Endothelial cell (in vitro differentiated cells): ENCODE measurements at places on chromosomes 3 and 15.

GRCh38 chr3:97958796-97959195 lies 13.4 kb downstream of the RIOX2 start:
- no peak for DNase-seq

DNA sequence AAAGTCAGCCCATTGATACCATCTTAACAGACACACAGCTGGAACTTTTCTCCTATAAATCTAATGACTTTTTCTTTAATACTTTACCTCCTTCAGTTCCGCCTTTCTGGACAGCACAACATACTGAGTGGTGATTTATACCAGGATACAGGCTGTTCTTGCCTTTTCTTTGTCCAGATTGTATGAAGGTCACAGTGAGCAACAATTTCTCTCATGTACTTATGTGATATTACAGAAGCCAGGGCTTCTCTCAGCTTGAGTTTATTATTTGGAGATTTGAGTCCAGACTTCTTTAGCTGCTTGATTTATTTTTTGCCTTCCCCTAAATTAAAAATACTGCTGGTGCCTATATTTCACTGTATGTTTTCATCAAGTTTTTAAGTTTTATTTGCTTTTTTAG lies 976.0 kb downstream of the ROBO2 start:
- DNase-seq: no peak

DNA sequence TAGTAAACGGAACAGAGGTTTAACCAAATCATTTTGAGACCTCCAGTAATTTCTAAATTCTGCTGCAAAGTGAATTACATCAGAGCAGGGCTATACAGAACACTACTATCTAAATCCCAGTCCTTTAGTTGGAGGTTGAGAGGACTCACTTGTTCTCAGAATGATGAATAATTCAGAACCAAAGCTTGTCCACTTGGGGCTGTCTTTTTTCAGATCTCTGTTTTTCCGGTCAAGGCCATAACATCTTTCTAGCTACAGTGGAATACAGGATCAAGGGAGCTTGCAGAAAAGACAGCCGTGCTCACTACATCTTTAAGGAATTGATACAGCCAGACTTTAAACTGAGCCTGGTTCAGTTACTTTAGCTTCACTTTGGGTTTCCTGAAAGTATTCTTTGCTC lies 194.5 kb downstream of the EFHB start:
- DNase-seq: no peak

DNA sequence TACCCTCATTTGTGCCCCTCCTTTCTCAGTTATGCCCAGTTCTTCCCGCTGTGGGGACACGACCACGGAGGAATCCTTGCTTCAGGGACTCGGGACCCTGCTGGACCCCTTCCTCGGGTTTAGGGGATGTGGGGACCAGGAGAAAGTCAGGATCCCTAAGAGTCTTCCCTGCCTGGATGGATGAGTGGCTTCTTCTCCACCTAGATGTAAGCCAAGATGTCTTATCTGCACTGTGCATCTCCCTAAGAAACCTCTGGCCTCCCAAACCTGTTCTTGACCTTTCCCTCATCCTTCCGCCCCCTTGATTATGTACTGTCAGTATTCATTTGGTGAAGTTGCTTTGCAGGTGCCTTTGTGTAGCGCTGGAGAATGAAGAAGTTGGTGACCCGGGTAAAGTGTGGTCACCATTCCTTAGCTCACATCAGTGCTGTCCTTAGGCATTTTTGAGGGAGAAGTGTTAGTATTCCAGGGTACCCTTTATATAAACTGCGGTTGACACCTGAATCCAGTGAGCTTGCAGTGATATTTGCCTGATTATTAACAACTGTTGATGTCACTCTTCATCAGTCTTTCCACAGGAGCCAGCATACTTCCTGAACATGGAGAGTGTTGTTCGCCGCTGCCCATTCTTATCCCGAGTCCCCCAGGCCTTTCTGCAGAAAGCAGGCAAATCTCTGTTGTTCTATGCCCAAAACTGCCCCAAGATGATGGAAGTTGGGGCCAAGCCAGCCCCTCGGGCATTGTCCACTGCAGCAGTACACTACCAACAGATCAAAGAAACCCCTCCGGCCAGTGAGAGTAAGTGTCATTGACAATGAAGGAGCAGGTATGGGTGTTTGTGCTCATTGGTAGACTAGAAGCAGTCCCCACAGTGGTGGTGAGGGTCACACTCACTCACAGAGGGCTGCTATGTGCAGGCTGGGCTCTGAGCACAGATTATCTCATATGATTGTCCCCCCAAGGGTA lies 966 bp downstream of the ALAS1 start:
- DNase-seq: no peak

- DNase-seq: no peak
These were observed 351.6 kb downstream of the NSUN3 start for GRCh38 chr3:94414418-94414817.

DNA sequence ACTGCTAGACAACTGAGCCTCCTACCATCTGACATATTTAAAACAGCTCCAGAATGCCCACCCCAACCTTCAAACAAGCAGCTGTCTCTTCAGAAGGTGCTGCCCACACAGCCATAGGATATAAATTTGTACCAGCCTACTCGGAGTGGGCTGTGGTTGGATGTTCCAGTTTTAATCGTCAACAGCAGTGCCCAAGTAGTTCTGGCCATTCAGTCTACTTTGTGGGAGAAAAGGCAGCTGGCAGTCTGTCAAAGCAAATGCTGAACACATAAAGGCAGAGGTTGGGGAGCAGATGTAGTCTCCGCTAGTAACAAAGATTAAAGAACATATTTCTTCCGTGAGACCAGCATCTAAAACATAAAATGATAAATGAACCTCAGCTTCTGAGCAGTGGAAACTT lies 15.9 kb upstream of the ERC2 start:
- DNase-seq: no peak

DNA sequence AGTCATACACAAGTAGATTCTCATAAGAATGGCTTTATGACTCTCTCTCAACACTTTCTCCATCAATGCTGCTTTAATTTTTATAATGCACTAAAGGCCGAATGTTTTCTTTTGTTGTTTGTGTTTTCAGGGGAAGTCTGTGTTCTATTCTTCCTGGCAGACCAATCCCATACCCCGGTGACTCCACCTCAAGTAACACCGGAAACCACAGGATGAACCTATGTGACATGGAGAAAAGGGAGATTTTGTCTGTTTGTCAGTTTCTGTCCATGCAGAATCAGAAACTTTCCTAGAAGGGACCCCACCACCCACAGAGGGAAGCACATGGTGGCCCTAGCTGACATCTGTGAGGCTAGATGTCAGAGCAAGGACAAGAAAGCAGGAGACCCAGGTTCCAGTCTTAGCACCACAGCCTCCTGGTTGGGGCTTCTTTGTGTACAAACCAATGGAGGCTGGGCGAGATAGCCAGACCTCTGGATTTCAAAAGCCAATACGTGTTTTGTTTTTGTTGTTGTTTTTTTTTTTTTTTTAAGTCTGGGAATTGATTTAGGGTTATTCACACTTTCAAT lies 109.0 kb downstream of the OSBPL10 start:
- no peak for DNase-seq

GRCh38 chr3:149609595-149609994 lies 48.2 kb downstream of the WWTR1 start:
- DNase-seq: no peak

DNA sequence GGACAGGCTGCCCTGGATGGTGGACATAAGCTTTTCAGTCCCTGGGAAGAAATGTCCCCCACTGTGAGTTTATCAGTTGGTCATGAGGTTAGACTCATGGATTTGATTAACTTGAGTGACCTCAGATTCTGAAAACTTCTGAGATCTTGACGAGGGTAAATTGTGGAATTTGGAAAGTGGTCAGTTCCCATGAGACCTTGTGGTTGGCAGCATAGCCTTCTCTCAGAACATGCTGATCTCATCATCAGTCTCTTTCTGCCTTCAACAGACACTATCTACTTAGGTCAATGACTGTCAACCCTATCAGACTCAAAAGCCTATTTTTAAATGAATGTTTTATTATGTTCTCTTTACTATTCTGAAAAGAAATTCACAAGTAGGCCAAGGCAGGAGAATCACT lies 45.6 kb upstream of the NDUFB4 start:
- DNase-seq: no peak

- DNase-seq: no peak
These were observed 112.5 kb upstream of the NR2F2 start for GRCh38 chr15:96217983-96218382.

DNA sequence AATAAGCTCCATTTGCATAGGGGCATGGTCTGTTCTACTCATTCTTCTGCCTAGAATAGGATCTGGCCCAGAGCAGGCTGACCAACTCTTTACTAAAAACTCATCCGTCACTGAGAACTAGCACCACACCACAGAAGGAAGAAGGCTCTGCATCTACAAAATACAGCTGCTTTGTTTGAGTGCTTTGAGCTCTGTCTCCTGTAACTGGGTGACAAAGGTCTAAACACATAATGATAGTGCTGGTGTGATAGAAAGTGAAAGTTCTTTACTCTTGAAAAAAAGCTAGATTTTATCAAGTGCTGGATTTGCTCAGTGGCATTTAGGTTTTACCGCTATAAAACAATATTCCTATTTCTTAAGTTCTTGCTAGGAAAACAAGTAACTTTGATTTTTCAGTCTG lies 140.7 kb downstream of the FHIT start:
- DNase-seq: no peak

DNA sequence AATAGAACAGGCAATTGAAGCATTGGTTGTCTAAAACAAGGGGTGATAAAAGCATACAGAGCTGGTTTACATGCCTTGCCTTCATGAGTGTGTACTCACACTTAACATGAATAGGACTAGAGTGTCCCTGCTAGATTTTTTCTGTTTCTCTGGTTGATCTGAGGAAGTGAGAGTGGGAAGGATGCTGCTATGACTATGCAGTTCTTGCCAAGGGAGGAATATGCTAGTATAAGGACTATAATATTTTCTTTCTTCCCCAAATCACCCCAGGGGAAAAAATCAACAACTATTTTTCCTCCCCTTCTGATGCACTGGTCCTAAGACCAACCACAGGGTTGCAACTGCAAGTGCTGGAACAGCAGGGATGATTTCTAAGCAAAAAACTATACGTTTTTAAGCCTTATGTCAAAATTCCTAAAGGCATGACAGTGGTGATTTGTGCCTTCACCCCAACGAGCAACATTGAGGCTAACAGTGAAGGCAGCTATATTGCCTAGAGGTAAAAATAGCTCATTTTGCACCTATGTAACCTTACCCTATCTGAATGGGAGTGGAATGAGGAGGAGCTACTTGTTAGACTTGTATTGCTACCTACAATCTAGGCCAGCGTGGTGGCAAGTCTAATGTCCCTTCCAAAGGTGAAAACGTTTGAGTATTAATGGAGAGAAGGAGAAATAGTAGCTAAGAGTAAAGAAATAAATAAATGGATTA lies 33.5 kb upstream of the USP8 start:
- no peak for DNase-seq

- DNase-seq: no peak
These were observed 116.0 kb upstream of the GALNT15 start for GRCh38 chr3:16058521-16058920.

GRCh38 chr3:126338790-126339288 lies 18.4 kb downstream of the KLF15 start:
- DNase-seq: no peak

GRCh38 chr15:51982770-51983103 lies 11.2 kb upstream of the LEO1 start:
- DNase-seq: no peak

- peak; percentile 77 for DNase-seq
These were observed 35.7 kb downstream of the NGRN start for GRCh38 chr15:90300988-90301706.

DNA sequence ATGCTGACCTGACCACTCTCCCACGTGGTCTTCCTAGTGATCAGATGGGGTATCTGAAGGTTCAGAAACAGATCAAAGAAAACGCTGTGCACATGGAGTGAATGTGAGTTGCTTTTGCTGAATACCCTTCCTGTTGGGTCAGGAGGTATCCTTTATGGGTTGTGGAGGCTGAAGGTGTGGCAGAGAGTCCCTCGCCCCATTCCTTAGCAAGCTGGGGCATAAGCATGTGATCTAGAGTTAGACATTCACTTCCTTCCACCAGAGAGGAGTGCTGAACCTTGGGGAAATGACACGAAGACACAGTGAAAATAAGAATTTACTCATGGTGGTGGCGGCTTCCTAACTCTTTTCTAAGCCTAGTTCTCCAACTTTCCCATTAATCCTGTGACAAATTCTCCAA lies 27.8 kb upstream of the SPTBN5 start:
- no peak for DNase-seq

- DNase-seq: no peak
These were observed 428.1 kb upstream of the NAALADL2 start for GRCh38 chr3:174430986-174431385.

- no peak for DNase-seq
These were observed 28.1 kb upstream of the MCTP2 start for GRCh38 chr15:94203306-94203705.

DNA sequence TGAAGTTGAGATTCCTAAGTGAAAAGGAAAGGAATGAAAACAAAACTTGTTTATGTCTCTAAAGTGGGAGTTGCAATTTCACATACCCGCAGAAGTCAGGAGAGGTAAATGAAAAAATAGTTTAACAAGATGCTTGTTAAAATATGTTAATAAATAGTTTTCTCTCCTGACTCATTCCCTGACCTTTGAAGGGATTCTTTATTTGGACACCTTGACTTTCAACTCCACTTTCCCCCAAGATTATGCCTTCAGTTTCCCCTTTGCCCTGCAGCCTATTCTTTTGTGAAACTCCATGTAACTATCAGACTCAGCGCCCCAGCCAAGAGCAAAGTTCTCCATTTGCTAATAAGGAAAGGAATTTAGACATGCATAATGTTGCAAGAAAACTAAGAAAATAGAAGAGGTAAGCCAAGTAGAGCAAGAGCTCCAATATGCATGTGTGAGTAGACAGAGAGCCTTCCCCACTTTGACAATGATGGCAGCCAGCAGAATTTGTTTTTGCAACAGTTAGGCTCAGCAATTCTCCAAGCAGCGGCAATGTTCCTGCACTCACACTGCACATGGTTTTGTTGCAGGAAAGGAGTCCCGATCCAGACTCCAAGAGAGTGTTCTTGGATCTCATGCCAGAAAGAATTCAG lies 61.2 kb downstream of the CD200 start:
- no peak for DNase-seq

- DNase-seq: no peak
These were observed 16.4 kb downstream of the CHRNA3 start for GRCh38 chr15:78604420-78604819.

DNA sequence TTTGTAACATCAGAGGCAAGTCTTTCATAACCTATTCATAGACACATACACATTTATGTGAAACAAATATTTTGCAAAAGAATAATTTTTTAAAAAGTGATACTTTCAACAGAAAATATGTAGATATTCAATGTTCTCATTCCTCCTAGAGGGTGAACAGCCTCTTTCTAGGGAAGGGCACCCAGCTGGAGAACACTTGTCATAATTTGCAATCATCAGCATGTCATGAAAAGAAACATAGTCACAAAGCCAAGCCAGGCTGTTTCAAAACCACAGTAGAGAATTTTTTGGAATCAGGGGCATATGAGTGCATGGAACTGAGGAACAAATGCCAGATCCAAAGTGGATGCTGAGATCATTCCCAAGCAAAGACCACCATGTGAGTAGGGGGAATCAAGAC lies 406.9 kb upstream of the ADAMTS9 start:
- no peak for DNase-seq

DNA sequence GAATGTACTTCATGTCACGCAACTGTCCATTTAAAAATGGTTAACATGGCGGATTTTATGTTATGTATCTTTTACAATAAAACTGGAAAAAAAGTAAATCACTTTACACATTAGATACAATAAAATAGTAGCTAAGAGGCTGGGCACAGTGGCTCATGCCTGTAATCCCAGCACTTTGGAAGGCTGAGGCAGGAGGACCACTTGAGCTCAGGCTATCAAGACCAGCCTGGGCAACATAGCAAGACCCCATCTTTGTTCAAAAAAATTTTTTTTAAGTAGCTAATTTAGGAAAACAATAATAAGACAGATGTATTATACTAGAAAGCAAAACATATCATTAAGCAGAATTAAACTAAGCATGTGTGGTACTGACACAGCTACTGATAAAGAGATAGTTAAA lies 11.5 kb downstream of the RNF168 start:
- DNase-seq: no peak
